CMK (cell line): ENCODE measurements at places on chromosomes 7 and 10.

GRCh38 chr10:43000651-43001426, 76.0 kb upstream of the RET start:
- DNase-seq, result no peak

- DNase-seq, result no peak
Observed at GRCh38 chr10:124056337-124056980, 36.9 kb downstream of the CHST15 start.

- peak; percentile 35 for DNase-seq
Observed at GRCh38 chr7:25857376-25858067, 294.5 kb upstream of the NFE2L3 start.

DNA sequence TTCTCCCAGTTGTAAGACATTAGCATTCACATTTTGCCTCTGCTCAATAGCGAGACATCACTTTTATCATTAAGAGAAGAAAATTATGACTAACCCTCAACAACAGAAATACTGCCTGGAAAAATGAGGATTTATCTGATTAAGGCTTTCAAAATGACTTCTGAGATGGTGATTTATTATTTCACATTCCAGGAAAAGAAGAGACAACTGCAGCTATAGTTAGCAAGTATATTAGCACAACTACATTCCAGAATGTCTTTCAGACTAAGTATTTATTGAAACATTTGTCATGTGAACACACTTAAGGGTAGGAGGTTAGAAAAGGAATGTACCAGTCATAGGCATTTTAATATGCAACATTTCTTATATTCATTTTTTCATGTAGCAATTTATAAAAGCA, 162.0 kb downstream of the IQUB start:
- no peak for DNase-seq

GRCh38 chr10:125369382-125370326, 209.3 kb upstream of the CTBP2 start:
- no peak for DNase-seq
